ENCODE measurements at places on chromosomes 12 and 14. TPM values are rescaled to one million over a fixed set of nuclear protein-coding genes. Genes with fewer than 3 reads are reported as not detected.

The C12orf54 gene
- total RNA-seq = not detected

The GMFB gene
- 50.5 TPM for total RNA-seq

The PZP gene
- total RNA-seq = not detected

The IGF1 gene
- total RNA-seq = not detected

The NINJ2 gene
- total RNA-seq = 0.17 TPM

The CLEC6A gene
- total RNA-seq = not detected

The A2M gene
- 4.4 TPM for total RNA-seq

The PROX2 gene
- not detected for total RNA-seq

The RDH5 gene
- 12.3 TPM for total RNA-seq
